ENCODE measurements at places on chromosomes 2 and 18. TPM values are rescaled to one million over a fixed set of nuclear protein-coding genes. Genes with fewer than 3 reads are reported as not detected.
A peak's percentile ranks its signal among the peaks of the same experiment; 100 is the strongest.

Gene LBX2
- 0.99 TPM for total RNA-seq

Gene UBE2E3
- 75.2 TPM for total RNA-seq

Gene SH3BP4
- total RNA-seq: 58.5 TPM

- peak; percentile 9 for DNase-seq
Measured at GRCh38 chr2:143575340-143575739, 446.1 kb downstream of the ARHGAP15 start.

DNA sequence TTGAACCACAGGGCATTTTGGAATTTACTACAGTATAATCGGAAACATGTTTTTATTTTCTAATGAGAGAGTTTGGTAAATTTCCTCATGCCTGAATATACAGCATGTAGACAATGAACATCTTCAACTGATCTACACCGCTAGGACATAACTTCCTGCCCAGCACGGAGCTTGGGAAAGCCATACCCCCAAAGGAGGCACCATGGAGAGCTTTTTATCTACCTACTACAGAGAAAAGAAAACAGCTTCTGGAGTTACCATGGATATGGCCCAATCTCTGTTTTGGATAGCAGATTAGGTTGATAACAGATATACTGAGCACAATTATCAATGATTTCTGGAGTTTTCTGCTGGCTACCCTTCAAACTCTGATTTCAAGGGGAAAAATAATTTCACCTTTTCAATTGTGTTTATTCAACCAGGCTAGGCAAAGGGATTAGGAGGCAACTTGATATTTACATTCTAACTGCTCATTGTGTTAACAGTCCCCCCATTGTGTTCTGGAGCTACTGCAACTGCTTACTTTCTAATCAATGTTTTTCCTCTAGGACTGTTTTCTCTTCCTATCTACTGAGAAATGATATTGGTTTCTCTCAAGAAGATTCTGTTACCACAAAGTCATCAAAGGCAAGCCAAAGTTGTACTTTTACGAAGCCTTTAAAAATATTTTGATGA is 123.0 kb upstream of the ARHGAP28 start:
- DNase-seq: no peak

- DNase-seq: no peak
Measured at GRCh38 chr18:36083729-36084128, 16.4 kb upstream of the RPRD1A start.

DNA sequence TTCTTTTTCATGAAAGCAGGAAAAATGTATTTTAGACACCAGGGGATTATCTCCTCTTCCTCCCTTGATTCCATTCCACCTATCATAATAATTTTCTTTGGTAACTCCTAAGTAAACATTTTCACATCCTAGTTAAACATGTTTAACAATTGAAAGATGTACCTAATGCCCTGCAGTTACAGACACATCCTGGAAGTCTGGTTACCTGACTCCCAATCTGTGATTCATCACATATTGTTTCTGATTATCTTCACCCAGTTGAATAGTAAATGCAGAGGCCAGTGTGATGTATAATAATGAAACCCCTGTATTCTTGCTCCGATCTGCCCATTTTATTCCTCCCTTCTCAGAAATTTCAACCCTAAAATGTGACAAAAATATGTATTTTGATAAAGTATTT is 1237.6 kb upstream of the LRRTM1 start:
- DNase-seq: no peak

- DNase-seq: peak; percentile 63
Measured at GRCh38 chr2:61658841-61659780, 121.0 kb upstream of the XPO1 start.

- no peak for DNase-seq
Measured at GRCh38 chr2:181947273-181947672, 38.4 kb upstream of the PPP1R1C start.

Measured in renal cortical epithelial cell (primary cell).